Activated CD4-positive, alpha-beta T cell treated with anti-CD3 and anti-CD28 coated beads, Interleukin-2, amount 50 U/mL, for 24 hours (primary cell): ENCODE measurements at places on chromosomes 5 and 9.

- DNase-seq: no peak
These were observed 779.6 kb downstream of the CDH18 start for GRCh38 chr5:19208397-19208796.

DNA sequence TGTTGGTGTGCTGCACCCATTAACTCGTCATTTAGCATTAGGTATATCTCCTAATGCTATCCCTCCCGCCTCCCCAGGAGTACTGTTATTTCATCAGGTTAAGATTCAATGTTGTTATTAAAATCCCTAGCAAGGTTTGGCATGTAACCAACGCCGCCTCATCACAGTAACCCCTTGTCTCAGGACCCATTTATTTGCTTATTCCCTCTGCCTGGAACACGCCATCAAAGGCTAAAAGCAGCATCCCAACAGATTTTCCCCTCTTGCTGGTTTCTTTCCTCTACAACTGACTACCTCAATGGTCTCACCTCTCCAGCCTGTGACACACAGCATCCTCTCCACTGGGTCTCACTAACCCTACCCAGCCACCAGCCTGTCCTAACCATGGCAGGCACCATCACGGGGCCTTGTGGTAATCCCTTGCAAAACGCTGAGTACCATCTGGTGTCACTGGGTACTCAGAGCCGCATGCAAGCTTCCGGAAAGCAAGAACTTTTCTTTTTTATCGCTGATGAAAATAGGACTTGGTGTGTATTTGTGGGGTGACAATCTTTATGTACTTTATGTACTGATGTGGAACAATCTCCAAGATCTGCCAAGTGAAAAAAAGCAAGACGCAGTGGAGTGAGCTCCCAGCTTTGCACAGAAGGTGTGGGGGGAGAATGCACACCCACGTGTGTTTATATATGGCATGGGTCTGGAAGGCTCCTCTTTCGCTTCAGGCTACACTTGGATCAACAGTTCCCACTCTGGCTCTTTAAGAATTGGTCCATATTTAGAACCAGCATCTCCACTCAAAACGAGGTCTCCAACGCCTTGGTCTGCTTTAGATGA lies 6.1 kb downstream of the RPS14 start:
- no peak for DNase-seq

GRCh38 chr5:169531631-169532030 lies 51.9 kb upstream of the SPDL1 start:
- DNase-seq: no peak

DNA sequence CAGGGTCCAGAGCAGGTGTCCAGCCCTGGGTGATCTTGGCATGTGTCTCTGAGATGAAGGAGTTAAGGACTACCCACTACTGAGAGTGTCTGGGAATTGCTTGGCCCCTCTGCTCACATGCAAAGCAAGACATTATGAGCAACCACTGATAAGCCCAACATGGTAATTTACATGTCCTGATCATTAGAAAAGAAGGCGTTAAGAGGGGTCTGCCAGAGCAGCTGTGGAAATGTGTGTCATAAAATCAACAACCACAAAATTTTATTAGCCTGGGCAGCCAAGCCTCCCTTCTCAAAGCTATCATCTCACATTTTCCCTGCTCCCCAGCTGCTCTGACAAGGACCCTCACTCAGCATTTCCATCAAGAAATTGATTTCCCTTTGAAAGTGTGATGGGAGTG lies 351.0 kb downstream of the SPOCK1 start:
- no peak for DNase-seq

GRCh38 chr5:56951946-56952691 lies at the start of gene MIER3:
Gene MIER3 (minus strand): TSS chr5:56952123. CDS start chr5:56952102, 21 bp downstream.
- peak; percentile 68 for DNase-seq

- no peak for DNase-seq
These were observed 79.1 kb downstream of the AOPEP start for GRCh38 chr9:94805585-94805984.

- no peak for DNase-seq
These were observed 74.3 kb downstream of the LRSAM1 start for GRCh38 chr9:127525401-127526188.

GRCh38 chr5:478369-478981 lies 35.5 kb downstream of the EXOC3 start:
- DNase-seq: no peak

DNA sequence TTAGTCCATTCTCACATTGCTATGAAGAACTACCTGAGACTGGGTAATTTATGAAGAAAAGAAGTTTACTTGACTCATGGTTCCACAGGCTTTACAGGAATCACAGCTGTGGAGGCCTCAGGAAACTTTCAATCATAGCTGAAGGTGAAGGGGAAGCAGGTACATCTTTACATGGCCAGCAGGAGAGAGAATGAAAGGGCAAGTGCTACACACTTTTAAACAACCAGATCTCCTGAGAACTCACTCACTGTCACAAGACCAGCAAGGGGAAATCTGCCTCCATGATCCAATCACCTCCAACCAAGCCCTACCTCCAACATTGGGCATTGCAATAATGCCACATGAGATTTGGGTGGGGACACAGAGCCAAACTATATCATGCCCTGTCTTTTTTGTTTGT lies 3.5 kb upstream of the LCN6 start:
- no peak for DNase-seq

DNA sequence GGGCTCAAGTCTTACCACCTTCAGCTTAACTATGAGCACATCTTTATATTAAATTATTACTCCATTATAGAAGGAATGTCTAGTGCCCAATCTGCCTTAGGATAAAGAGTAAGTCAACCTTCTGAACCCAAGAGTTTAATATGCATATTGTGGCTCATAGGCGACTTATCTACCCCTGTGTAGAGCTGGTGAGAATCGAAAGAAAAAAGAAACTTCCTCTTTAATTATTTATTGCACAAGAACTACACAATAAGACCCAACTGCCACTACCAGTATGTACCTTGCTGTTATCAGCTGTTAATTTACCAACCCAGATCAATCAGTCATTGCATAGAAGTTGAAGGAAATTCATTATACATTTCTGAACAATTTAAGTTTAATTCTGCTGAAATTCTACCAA lies 329.1 kb upstream of the SLC24A2 start:
- DNase-seq: no peak

DNA sequence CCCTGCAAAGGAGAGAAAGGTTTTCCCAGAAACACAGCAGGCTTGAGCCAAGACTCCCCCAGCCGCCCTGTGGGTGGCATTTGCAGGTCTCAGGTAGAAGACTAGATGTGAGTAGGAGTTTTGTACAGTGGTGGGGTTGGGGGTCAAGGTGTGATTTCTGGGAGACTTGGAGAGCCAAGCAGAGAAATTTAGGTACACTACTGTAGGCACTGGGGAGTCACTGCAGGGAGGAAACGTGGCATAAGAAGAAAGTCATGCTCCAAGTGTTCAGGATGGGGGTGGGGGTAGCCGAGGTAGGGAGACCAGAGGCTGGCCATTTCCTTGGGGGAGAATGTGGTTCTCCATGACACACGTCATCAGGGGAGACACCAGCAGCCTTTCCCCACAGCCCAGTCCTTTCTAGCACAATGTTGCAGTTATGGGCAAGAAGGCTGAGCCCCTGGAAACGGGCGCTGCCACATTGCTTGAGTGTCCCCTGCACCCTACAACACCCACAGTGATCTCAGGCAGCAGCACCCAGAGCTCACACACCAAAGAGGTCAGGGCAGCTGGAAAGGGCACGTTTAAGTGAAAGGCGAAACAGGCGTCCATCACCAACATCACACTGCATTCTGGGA lies 210.5 kb downstream of the FSTL4 start:
- DNase-seq: no peak

GRCh38 chr5:150458802-150459557 lies 9.4 kb upstream of the RPS14 start:
- DNase-seq: peak; percentile 90

GRCh38 chr9:124132671-124133147 lies 121.1 kb downstream of the LHX2 start:
- DNase-seq: no peak

GRCh38 chr5:156552855-156553358 lies 225.9 kb downstream of the SGCD start:
- DNase-seq: no peak

GRCh38 chr5:160458806-160459800 lies 37.4 kb downstream of the PTTG1 start:
- no peak for DNase-seq

GRCh38 chr9:114936581-114936980 lies 6.2 kb upstream of the TNFSF8 start:
- no peak for DNase-seq

- no peak for DNase-seq
These were observed 122.7 kb downstream of the WNK2 start for GRCh38 chr9:93306579-93307091.
